ENCODE measurements at places on chromosomes 11 and 22.

DNA sequence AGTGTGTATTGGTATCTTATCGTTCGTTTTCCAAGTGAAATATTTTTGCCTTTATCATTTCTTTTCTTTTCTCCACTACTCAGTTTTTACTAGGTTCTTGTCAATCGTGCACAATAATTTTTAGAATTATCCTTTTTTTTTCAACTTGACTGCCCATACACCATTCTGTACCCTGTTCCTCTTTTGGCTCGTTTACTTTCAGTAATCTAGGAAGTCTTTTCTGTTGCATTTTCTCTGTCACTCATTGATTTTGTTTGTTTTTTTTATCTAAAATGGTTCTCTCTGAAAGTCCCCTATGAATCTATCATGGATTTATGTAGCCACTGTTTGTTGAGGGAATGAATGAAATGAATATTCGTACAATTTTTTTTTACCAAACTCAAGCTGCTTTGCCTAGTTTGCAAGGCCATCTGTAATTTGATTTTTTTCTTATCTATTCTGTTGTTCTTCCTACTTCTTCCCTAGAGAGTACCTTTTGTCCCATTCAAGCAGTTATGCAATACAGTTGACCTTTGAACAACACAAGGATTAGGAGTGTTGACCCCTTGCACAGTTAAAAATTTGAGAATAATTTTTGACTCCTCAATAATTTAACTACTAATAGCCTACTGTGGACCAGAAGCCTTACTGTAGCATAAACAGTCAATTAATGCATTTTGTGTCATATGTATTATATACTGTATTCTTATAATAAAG, 166.3 kb downstream of the TMEM135 start:
- DNase-seq, result no peak

GRCh38 chr11:31818874-31819331, 7.8 kb upstream of the PAX6 start:
- DNase-seq, result no peak

GRCh38 chr11:86040919-86041850, 27.7 kb downstream of the PICALM start:
- no peak for DNase-seq

GRCh38 chr11:61495801-61496601, 12.5 kb upstream of the LRRC10B start:
- no peak for DNase-seq
